ENCODE measurements at places on chromosomes 13 and 19. TPM values are rescaled to one million over a fixed set of nuclear protein-coding genes. Genes with fewer than 3 reads are reported as not detected.

PAN3 gene
- total RNA-seq = 8.1 TPM

GRCh38 chr13:40342901-40343300 lies 323.5 kb downstream of the FOXO1 start:
- DNase-seq = no peak

GRCh38 chr19:56880592-56881190 lies 40.2 kb upstream of the PEG3 start:
- no peak for DNase-seq

KIR3DL2 gene
- total RNA-seq = not detected

DNA sequence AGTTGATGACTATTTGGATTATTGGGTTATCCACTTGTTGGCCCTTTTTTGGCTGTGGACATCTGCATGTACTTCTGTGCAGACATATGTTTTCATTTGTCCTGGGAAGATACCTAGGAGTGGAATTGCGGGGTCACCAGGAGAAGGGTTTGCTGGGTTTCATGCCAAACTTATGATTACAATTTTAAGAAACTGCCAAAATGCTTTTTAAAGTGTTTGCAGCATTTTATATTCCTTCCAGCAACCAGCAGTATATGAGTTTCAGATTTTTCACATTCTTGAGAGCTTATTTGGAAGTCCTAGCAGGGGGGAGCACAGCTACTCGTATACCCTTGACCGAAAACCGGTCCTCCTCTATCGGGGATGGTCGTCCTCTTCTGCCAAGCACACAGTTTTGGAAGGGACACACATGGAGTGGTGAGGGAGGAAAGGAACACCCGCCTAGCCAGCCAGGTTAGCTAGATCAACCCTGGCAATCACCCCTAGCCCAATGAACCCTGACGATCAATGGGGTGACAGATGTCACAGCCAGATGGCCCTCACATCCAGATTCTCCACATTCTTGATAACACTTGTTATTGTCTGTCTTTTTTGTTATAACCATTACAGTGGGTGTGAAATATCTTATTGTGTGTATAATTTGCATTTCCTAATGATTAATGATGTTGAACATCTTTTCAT lies 26.7 kb upstream of the RNF113B start:
- no peak for DNase-seq

- no peak for DNase-seq
Observed at GRCh38 chr13:39567569-39567968, 35.4 kb downstream of the LHFPL6 start.

DNA sequence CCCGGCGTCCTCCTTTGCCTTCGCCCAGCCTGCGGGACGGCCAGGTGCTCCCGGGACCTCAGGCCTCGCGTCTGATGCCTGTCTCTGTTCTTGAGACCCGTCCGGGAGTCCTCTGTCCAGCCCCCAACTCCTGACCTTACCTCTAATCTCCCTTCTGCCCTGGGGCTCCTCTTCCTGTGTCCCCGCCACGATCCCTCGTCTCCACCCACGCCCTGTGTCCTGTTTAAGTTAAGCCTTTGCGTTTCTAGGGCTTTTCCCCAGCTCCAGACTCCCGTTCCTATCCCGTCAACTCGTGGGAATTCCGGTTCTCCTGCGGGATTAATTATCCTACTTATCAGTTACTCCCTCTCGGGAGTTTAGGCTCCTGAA lies 686 bp downstream of the LENG8 start:
- DNase-seq = no peak

YJEFN3 gene
- 1.6 TPM for total RNA-seq

DNA sequence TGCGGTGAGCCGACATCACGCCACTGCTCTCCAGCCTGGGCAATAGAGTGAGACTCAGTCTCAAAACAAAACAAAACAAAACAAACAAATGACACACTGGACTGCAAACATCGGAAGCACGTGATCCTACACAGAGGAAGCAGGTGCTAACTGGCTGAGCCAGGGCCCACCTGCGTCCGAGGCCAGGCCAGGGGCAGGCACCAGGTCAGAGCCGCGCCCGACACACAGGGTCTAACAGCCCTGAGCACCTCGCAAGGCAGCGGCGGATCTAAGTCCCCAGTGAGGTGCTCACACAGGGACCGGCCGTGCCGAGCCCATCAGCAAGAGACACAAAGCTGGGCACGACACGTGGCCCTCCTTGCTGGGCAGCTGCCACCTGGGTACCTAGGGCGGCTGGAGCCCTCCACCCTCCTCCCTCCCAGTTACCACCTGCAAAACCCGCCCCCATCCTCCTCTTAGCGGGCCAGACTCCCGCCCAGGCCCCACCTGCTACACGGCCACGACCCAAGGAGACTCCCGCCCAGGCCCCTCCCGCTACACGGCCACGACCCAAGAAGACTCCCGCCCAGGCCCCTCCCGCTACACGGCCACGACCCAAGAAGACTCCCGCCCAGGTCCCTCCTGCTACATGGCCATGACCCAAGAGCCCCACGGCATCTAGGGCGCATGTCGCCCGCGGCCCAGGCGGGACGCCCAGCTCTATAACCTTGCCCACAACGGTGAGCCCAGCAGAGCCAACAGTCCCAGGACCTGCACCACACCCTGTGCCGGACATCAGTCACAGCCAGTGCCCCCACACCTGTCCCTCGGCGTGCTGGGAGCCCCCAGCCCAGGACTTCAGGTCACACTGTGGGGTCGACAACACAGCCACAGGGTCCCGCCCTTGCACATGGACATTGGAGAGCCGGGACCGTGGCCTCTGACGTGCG lies 15.6 kb downstream of the AP3D1 start:
- DNase-seq = no peak

IFI30 gene
- total RNA-seq = not detected

DNA sequence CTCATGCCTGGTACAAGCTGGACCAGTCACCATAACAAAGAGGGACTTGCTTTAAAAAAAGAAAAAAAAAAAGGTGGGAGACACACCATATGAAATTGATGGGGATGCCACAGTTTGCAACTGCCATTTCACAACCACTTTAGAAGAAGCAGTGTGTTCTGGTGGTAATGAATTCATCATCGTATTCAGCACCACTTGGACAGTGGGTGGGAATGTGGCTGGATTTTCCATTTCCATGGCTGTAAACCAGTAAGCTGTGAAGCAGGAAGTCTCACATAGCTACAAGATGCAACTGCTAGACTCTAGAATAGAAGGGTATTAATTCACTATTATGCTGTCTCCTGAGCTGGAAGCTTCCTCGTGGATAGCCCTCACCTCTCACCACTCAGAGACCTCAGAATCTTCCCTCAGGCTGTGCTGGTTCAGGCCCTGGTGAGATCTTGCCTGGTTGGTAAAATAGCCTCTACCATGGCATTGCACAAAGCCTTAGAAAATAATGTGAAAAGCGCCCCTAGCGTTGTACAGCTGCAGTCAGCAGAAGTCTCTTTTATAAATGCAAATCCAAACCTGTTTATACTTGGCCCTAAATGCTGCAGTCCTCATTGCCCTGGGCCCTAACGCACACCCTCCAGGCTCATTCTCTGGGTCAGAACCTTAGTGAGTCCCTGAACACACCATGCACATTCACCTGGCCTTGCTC lies 150.7 kb downstream of the KCTD15 start:
- DNase-seq = no peak

DNA sequence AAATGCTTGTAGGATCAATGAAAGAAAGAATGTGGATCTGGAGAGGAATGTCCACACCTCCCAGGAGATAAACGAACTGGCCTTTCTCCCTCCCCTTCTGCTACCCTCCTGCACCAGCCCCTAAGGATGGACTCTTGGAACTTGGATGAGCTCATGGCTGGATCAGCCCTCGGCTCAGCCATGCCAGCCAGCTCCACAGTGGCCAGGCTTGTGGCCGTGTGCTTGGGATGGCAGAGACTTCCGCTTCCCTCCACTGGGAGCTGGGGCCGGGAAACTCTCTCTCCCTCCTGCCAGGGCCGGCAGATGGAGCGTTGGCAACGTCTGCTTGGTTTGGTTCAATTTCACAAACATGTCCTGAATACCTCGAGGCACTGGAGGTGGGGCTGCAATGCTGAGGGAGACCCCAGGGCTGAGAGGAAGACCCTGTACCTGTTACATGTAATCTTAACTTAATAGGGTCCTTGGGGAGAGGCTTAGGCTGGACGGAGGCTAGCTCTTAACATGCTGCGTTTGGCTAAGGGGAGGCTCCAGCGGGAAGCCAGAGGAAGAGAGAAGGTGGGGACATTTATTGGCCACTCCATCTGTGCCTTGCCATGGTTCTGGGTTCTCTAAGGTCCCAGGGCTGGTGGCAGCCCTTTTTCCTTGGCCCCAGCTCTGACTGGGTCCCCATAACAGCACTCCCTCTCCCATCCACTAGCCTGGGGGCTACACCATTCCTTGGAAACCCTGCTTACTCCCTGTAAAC lies 152.5 kb downstream of the IER2 start:
- no peak for DNase-seq

- DNase-seq = no peak
Observed at GRCh38 chr19:49851456-49852259, 699 bp downstream of the PTOV1 start.

SHD gene
- total RNA-seq = not detected

C19orf44 gene
- 1.2 TPM for total RNA-seq

MLLT1 gene
- total RNA-seq = 13.4 TPM

DNA sequence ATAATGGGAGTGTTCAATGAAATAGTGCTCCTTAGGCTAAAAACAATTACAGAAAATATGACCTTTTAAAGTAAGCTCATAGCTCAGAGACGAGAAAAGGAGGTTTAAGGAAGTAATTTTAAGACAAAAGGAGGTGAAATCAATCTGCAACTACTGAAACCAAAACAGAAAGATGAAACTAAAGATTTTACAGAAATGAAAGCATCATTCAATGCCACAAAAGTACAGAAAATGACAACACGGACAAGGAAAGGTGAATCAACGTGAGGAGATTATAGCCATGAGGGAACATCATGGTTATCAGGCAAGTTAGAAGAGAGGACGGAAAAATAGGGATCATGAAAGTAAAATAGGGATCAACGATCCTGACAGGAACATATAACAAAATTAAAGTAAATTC lies 745.2 kb downstream of the PCDH17 start:
- DNase-seq = no peak

- no peak for DNase-seq
Observed at GRCh38 chr19:37654118-37654517, 1.1 kb downstream of the ZFP30 start.

DNA sequence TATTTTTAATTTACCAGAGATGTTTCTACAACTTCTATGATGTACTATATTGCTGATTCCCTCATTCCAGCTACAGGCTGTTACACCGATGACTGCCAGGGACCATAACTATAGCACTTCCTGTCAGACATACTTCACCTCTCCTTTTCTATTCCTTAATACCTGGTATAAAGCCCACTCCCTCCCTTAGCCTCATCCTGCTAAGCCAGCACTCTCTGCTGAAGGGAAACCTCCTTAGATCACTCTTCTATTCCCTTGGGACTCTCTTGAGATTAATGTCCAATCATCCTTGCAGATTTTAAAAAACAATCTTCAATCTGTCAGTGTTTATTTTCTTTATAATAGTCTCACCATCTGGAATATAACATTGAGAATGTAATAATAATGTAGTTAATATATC lies 127.9 kb downstream of the DIAPH3 start:
- DNase-seq = no peak

DNA sequence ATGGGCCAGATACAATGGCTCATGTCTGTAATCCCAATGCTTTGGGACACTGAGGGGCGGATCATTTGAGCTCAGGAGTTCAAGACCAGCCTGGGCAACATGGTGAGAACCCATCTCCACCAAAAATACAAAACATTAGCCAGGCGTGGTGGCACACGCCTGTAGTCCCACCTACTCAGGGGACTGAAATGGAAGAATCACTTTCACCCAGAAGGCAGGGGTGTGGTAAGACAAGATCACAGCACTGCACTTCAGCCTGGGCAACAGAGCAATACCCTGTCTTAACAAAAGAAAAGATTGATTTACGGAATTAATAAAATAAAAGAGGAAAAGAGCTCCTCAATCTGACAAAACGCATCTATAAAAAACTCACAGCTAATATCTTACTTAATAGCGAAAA lies 22.7 kb downstream of the USP12 start:
- no peak for DNase-seq

GRCh38 chr19:18434411-18435175 lies 3.3 kb downstream of the ISYNA1 start:
- no peak for DNase-seq
